ENCODE measurements at places on chromosomes 7 and 10. TPM values are rescaled to one million over a fixed set of nuclear protein-coding genes. Genes with fewer than 3 reads are reported as not detected.

GRCh38 chr10:81873932-81874816, 820 bp upstream of the NRG3 start:
- no peaks in the 10 kb centered on the region for H3K4me1 ChIP-seq
- no peaks in the 10 kb centered on the region for H3K36me3 ChIP-seq
- DNase-seq: no peak
- H3K4me3 ChIP-seq: peak overlapping the region; percentile 40
- peaks cover 43% of the 10 kb centered on the region for H3K27me3 ChIP-seq

The GIMAP2 gene
- 6.7 TPM for total RNA-seq

The CYP2C18 gene
- 0.23 TPM for total RNA-seq

DNA sequence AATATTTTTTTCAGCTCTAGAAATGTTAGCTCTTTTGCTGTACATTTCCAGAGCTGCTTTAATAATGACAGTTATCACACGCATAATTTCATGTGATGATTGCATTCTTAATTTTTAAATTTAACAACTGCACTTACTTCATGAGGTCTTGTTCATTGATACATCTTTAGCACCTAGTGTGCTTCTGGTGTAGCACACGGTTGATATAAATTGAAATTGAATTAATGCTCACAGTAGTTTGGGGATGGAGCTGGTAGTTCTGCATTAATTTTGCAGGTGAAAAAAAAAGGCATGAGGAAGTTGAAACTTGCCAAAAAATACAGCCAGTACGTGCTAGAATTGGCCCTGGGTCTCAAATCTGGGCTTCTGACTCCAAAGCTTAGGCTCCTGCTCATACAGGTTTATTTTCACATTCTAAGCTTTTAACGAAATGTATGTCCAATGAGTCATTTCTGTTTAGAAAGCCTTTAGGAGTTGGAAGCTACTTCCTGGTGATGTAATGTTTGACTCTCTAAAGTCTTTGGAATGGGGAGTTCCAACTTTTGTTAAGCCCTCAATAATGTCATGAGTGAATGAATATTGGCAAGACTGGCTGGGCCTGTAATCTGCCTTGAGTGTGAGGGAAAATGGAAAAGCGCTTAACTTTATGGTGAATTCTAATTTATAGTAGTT, 62.5 kb downstream of the DAGLB start:
- H3K27me3 ChIP-seq: no peaks in the 10 kb centered on the region
- H3K27ac ChIP-seq: peak overlapping the region; percentile 59
- no peak for DNase-seq
- H3K4me3 ChIP-seq: no peak overlapping the region
- H3K36me3 ChIP-seq: peaks cover 25% of the 10 kb centered on the region

All from gastrocnemius medialis (tissue), 4 donors.